Hindlimb muscle (tissue), 1 donor: ENCODE measurements at places on chromosomes 16 and 17. TPM values are rescaled to one million over a fixed set of nuclear protein-coding genes. Genes with fewer than 3 reads are reported as not detected.

GRCh38 chr17:62696256-62696655 is 68.8 kb downstream of the MRC2 start:
- DNase-seq: no peak

Gene CSH1
- polyA plus RNA-seq: 0.50 TPM

Gene HOXB8
- polyA plus RNA-seq: 0.49 TPM

DNA sequence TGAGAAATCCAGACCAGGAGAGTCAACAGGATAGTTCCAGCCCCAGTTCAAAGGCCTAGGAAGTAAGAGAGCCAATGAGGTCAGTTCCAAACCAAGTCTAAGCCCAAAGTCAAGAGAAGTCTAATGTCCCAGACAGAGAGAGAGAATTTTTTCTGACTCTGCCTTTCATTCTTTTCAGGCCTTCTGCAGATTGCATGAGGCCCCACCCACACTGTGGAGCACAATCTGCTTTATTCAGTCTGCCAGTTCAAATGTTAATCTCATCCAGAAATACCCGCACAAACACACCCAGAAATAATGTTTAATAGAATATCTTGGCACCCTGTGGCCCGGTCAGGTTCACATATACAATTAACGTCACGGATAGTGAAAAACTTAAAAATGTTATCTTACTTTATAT is 962.4 kb upstream of the SOX9 start:
- DNase-seq: no peak

Gene ZNF423
- polyA plus RNA-seq: 34.5 TPM

GRCh38 chr16:2197765-2198164 is 1.4 kb upstream of the CASKIN1 start:
- no peak for DNase-seq

- no peak for DNase-seq
Observed at GRCh38 chr16:85431431-85432124, 181.5 kb upstream of the GSE1 start.

GRCh38 chr16:29809850-29810698 is 1.9 kb upstream of the PRRT2 start:
- no peak for DNase-seq

DNA sequence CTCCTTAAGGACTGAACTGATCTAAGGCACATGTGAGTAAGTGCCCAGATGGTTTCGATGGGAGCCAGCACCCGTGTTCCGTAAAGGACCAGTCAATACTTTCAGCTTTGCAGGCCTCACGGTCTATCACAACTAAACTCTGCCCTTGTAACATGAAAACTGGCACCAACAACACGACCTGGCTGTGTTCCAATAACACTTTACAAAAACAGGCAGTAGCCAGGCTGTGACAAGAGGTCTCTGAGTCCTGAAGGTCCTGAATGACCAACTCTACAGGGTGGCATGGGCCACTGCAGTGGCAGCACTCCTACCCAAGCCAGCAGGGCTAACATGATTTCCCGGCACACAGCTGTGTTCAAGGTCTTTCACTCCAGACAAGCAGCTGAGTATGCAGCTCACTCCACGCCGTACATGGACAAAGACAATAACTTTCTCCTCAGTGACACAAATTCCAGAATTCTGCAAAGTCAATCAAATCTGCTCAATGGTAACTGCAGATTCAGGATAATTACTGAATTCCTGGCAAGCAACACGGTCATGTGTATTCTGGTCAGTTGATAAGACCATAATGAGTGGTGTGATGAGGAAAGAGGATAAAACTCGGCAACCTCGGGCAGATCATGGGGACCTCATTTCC is 15.3 kb downstream of the NPLOC4 start:
- no peak for DNase-seq
